ENCODE measurements at places on chromosomes 1 and 21.

- no peak for DNase-seq
Measured at GRCh38 chr1:51908499-51908898, 30.0 kb upstream of the NRDC start.

DNA sequence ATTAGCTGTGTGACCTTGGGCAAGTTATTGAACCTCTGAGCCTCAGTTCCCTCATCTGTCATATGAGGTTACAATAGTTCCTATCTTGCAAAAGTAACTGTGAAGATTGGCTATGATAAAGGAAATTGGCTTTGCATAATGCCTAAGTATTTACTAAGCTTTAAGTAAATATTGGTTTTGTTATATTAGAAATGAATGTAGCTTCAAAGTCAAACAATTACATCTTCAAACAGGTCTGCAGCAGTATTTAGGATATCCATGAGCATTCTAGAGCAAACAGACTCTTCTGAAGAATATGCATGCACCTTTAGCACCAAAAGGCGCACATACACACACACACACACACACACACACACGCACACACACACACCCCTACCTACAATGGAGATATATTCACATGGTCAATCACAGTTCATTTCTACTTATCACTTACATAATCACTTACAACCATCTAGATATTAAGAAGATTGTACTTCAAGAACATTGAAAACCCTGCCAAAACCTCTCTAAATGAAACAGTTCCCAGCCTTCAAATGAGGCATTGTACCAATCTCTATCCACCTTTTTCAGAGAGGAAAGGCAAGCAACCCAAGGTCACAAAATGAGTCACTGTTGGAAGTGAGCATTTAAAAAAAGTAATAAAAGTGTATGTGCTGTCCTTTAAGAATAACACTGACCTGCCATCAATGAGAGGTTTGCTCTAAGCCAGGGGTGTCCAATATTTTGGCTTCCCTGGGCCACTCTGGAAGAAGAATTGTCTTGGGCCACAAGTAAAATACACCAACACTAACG, 13.4 kb upstream of the FAM43B start:
- DNase-seq = no peak

DNA sequence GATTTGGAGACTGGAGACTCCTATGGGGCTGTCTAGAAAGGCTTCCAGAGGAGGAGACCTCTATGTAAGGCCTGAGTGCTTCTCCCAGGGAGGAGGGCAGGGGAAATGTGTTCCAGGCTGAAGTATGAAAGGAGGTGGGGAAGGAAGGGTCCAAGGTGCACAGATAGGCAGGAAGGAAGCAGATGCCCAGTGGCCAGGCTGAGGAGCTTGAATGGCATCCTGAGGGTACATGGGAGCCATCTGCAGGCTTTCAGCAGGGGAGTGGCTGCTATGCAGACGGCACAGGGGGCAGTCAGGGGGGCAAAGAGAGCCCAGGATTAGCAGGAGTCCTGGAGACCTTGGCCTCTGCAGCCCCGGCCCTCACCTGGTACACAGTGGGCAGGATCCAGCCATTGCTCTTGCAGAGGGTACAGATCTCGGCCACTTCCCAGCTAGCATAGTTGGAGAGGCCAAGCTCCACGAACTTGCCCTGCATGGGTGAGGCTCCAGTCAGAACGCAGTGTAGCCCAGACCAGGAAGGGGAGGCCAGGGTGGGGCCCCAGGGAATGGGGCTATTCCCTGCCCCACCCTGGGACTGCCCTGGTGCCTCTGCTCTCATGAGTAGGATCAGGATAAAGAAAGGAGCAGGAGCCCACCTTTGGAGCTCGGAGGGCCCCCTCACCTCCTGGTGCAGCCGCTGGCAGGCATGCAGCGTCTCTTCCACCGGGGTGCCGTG, 4.0 kb downstream of the AKR7A2 start:
- no peak for DNase-seq

- no peak for DNase-seq
Measured at GRCh38 chr21:37071561-37072273, 1.2 kb downstream of the PIGP start.

DNA sequence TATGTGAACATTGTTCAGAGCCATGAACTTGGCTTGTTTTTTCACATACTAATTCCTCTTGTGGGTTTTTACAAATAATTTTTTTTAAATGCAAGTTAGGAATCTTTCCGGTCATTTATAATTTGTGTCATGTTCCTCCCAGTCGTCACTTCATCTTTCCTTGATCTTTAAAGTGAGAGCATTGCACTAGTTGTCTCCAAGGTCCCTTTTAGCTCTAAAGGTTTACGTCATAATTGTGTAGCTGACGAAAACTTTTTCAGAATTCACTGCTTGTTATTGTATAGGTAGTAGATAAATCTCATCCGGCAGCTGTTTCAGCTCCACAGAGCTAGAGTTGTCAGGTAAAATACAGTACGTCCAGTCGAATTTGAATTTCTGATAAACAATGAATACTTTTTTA, 33.6 kb downstream of the SOAT1 start:
- no peak for DNase-seq

- no peak for DNase-seq
Measured at GRCh38 chr1:4177425-4178150, 277.5 kb upstream of the C1orf174 start.

- DNase-seq = no peak
Measured at GRCh38 chr1:43919906-43920305, 13.7 kb upstream of the ARTN start.

DNA sequence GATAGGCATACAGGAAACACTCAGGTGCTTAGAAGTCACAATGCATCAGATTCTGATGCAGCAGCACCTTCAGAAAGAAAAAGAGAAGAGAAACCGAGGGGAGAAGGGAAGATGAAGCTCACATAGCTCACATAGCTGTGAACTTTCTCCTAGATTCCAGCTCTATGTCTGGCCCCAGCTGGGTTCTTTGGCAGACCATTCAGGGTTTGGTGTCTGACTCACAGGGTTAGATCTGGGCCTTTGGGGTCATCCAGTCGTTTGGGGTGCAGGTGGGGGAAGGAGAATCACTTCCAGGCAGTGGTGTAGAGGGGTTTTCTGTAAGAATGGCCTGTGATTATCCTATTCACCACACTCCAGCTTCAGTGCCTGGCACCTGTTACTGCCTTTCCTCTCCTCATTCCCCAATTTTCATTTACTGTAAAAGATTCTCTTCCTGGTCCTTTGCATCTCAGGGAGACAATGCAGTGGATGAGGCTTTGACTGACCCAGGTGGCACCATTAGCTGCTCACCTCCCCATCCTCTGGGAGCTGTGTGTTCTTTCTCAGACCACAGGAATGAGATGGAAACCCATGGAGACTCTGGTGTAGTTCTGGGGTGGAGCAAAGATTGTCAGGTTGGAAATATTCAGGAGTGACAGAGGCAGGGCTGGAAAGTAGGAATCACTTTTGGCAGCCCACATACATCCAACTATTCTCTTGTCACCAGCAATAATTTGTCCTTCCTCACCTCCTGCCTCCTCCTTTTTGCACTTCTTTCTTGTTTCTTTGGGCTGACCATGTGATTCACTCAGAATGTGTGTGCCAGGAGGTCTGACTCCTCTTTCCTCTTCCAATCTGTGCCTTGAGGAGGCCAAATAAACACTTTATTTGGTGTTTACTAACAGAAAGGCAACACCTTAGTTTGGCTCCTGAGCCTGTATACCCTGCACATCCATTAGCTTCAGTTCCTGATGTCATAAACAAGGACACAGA, 103.3 kb downstream of the PAPPA2 start:
- no peak for DNase-seq

DNA sequence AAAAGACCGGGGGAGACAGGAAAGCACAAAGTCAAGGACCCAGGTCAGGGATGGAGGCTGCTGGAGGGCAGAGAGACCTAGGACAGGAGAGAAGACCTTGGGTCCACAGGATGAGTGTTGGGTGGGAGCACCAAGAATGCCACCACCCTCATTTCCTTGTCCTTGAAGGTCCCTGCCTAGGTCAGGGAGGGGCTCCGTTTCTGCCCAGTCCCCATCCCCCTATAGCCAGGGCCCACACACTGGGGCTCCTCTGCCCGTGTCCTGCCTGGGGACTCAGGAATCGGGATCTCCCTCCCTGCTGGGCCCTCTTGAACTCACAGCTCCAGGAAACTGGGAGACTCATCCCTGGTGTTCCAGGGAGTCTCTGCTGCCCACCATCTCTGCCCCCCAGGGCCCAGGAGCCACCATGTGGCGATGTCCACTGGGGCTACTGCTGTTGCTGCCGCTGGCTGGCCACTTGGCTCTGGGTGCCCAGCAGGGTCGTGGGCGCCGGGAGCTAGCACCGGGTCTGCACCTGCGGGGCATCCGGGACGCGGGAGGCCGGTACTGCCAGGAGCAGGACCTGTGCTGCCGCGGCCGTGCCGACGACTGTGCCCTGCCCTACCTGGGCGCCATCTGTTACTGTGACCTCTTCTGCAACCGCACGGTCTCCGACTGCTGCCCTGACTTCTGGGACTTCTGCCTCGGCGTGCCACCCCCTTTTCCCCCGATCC, 584 bp downstream of the TINAGL1 start:
- no peak for DNase-seq

- DNase-seq = no peak
Measured at GRCh38 chr1:213049232-213049631, 1.8 kb upstream of the RPS6KC1 start.

DNA sequence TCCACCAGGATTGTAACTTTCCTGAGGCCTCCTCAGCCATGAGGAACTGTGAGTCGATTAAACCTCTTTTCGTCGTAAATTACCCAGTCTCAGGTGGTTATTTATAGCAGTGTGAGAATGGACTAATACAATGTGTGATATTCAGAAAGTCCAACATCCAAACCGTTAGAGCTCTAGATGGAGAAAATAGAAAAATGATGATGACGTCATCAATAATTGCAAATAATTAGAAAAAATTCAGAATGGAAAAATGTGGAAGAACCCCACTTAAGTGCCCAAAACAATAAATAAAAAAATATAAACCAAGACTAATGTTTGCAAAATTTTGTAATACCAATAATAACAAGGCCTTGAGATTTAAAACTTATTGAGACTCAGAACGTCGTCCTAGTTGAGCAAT, 103.0 kb upstream of the PLPPR5 start:
- DNase-seq = no peak

DNA sequence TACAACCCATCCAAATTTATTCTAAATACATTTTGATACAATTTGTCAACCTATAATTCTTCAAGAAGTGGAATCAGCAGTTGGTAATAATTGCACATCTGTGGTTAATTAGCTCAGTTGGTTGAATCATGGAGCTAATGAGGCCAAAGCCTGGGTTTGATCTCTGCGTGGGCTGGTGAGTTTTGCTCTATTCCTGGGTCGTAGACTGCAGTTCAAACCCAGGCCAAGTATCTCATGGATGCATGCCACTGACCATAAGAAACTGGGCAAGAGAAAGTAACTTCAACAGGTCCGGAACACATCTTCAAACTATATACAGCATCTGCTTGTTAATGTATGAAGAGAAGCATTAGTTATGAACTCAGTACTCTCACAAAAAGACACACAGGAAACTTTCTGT, 779.7 kb downstream of the USP25 start:
- DNase-seq = no peak

- DNase-seq = no peak
Measured at GRCh38 chr1:163168053-163168452, 34.7 kb downstream of the RGS5 start.

- DNase-seq = no peak
Measured at GRCh38 chr1:208058756-208059155, 147.8 kb upstream of the CD34 start.

- DNase-seq = no peak
Measured at GRCh38 chr1:223811634-223812101, 34.1 kb downstream of the TP53BP2 start.

- DNase-seq = no peak
Measured at GRCh38 chr1:82373710-82374109, 573.0 kb downstream of the ADGRL2 start.

Measured in cortex of kidney (tissue), 1 donor.